ENCODE measurements at places on chromosomes 13 and 19.

- DNase-seq, result no peak
Observed at GRCh38 chr19:50979758-50980157, 4.0 kb downstream of the KLK7 start.

DNA sequence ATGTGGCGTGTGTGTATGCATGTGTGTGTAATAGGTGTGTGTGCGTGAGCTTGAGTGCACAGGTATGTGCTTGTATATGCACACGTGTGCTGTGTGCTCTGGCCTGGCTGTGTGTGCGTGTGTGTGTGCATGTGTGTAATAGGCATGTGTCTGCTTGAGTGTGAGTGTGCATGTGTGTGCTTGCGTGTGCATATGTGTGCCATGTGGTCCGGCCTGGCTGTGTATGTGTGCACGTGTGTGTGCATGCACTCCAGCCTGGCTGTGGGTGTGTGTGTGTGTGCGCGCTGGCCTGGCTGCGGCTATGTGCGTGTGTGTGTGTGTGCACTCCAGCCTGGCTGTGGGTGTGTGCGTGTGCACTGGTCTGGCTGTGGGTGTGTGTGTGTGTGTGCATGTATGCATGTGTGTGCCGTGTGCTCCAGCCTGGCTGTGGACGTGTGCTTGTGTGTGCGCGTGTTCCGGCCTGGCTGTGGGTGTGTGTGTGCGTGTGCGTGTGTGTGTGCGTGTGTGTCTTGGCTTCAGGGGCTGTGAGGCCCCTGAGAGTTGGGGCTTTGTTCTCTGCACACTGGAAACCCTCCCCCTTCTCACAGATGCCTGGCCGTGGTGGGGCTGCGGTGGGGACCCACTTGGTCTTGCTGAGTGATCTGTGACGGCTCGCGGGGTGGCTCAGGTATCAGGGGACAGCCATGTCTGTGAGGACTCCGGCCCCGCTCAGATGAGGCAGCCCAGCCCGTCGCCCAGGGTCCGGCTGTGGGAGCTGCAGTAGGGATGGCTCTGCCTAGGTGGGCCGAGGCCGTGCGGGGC lies 8.2 kb downstream of the SPPL2B start:
- no peak for DNase-seq

DNA sequence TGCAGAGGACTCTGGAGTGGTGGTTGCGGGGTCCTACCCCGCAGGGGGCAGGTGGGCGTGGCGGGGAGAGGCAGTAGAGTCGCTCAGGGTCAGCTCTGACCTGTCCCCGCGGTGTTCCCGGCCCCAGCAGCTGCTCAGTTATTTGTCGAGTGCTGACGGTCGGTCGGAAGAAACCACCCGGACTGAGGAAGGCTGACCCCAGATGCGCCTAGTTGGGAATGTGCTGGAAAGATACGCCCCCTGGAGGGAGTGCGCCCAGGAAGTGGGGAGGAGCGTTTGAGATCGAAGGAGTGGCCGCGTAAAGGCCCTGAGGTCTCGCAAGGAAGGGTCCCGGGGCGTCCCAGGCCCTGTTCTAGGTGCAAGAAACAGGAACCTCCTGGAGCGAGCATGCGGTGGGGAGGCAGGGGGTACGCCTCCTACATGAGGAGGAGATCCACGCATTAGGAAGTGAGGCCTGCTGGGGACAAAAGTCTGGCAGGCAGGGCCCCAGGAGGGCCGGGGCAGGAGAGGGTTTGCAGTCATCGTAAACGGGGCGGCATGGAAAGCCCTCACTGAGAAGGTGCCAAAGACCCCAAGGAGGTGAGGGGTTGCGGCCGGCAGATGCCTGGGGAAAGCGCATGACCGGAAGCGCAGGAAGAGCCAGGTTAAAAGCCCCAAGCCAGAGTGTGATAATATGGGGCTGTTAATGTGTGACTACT lies 9.2 kb downstream of the CCDC8 start:
- no peak for DNase-seq

DNA sequence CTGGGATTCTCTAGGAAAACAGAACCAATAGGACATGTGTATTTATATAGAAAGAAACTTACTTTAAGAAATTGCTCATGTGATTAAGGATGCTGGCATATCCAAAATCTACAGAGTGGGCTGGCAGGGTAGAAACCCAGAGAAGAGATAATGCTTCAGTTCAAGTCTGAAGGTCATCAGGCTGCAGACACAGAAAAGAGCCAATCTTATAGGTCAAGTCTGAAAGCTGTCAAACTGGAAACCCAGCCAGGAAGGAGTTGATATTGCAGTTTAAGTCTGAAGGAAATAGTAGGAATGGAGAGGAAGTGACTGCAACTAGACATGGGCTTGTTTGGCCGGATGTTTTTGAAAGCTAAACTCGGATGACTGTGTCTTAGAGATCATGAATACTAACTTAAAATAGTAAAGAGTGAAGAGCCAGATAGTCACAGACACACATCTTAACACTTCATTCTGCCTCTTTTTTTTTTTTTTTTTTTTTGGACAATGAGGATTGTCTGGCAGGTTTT lies 125.3 kb upstream of the GPC6 start:
- DNase-seq, result no peak

DNA sequence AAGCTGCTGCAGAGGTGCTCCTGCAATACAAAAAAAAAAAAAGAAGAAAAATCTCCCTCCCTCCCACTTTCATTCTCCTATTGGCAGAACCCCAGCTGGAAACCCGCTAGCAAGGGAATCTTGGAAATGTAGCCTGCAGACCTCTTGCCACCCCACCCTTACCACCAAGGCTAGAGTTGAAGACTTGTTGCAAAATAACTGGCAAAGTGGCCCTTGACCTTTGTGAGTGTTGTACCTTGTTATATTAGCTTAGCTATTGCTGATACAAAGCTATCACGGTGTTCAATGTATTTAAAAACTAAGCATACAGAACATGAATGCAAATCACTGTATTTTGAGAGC lies 57.5 kb upstream of the KCTD4 start:
- DNase-seq, result no peak

DNA sequence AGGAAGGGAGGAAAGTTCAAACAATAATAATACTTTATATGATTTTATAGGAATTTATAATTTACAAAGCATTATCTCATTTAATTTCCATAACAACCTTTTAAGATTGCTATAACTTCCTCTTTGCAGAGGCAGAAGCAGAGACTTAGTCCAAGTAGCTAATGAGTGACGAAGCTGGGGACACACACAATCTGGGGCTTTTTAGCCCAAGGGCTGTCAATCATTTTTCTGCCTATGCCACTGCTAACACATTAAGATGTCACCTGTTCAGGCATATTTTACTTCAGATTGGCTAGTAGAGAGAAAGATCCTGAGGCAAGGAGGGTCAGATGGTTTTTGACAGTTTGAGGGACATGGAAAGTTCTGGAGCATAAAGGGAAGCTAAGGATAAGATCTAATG lies 12.6 kb downstream of the SCEL start:
- no peak for DNase-seq

DNA sequence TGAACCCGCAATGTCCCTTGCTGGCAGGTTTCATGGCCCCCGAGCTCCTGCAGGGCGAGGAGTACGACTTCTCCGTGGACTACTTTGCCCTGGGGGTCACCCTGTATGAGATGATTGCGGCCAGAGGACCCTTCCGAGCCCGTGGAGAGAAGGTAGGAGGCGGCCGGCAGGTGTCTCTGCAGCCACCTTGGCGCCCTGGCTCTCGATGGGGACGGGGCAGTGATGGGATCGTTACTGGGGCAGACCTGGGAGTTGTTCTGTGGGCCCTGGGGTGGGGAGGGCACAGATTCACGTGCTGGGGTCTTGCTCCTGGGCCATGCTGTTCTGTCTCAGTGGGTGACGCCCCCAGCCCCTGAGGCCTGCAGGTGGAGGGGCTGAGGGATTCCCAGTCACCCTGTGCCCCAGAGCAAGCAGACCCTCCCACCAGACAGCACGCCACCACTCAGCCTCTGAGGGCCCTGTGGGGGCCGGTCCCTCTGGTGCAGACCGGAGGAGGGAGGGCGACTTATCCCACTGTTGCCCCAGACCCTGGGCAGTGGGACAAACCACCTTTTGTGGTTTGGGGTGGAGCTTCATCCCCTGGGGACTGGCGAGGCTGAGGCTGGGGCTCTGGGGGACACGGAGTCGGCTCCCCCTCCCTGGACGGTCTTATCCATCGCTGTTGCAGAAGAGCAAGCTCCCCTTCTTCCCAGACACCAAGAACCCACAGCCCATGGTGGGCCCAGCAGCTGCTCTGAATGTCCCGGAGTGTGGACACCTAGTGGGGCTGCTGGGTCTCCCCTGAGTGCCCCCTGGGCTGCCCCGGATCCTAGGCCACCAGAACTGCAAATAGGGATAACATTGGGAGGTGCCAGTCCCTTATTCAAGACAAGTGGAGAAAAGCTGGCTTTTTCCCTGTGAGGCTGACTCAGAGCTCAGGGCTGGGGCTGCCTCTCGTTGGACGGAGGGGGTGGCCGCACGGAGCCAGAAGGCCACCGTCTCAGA lies 27.5 kb upstream of the TMEM255B start:
- DNase-seq, result no peak

DNA sequence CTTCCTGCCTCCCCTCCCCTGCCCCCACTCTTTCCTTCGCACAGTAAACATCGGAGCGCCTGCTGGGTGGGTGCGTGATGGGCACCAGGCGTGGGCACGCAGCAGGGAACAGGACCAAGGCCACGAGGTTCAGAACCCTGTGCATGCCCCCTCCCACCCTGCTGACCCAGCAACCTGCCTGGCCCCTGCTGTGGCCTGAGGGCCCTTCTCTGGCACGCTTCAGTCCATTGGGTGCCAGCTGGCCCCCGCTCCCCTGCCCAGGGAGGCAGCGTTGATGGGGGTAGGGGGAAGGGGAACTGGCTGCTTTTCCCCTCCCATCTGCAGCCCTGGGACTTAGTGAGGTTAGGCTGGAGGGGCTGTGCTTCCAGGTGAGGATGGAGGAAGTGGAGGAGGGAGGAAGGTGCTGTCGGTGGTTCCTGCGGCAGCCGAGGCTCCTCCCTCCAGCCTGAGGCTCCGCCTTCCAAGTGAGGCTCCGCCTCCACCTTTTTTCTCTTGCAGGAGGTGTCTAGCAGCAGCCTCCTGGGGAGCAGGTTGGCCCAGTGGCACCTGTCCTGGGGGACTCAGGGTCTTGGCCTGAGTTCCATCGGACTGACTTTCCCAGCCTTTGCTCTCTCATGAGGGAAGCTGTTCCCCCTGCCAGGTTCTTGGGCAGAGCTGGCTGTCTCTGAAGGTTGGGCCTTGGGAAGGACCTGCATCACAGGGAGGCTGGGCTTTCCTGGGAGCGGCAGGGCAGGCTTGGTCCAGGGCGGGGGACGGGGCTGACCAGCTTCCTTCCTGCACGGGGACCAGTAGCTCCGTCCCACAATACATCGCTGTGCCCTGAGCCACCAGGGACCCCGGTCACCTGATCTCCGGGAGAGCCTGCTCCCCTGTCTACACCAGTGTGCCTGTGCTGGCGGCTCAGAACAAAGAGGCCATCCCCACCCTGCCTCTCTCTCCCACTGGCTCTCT lies 7.3 kb downstream of the PIAS4 start:
- DNase-seq, result no peak

- no peak for DNase-seq
Observed at GRCh38 chr19:45218911-45219743, 26.1 kb downstream of the EXOC3L2 start.

GRCh38 chr13:25457566-25457965 lies 85.8 kb downstream of the ATP8A2 start:
- no peak for DNase-seq

DNA sequence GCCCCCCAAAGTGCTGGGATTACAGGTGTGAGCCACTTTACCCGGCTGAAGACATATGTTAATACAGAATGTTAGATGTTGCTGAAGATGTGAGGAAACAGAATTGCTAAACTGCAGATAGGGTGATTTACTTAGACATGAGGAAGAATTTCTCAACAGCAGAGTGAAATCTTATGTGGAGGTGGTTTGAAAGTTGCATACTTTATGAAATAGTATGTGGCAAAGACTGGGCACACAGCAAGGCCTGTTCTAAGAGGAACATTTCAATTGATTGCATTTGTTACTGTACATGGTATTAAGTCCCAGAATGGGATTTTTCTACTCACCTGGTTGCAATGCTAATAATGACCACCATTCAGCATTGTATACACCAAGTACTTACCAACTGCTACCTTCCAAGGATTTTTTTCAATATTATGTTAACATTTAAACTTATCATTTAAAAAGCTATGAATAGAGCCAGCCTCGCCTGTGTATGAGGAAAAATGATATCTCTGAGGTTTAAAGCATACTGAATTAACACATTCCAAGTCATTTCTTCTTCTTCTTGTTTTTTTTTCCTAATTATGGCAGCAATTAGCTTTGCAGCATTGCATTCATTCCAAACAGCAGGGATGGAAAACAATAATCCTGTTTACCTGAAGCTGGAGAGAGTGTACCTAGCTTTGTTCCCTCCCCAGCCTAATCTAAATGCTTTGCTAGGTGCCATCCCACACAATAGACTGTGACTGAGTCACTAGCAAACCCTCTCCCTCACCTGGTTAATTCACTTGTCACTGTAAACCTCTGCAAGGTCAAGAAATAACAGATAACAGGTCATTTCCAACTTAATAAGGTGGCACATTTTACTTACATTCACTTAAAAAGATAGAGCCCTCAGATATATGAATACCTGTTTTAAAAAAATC lies 19.4 kb upstream of the KLF5 start:
- DNase-seq, result peak; percentile 37

DNA sequence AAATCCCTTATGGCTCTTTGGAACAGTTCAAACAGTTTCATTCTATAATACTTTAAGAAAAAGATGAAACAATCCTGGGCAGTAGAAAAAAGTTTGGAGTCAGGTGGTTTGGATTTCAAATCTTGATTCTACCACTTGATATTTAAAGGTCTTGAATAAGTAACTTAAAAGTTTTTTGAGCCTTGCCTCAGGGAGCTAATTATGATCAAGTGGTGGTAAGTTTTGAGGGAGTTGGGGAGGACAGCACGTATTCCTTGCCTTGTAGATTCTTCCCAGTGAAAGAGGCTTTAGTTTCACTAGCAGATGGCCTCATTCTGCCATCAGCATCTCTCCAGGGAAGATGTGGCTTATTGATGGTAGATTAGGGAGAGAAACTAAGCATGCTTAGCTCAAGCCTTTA lies 168.4 kb upstream of the CSNK1A1L start:
- DNase-seq, result no peak

DNA sequence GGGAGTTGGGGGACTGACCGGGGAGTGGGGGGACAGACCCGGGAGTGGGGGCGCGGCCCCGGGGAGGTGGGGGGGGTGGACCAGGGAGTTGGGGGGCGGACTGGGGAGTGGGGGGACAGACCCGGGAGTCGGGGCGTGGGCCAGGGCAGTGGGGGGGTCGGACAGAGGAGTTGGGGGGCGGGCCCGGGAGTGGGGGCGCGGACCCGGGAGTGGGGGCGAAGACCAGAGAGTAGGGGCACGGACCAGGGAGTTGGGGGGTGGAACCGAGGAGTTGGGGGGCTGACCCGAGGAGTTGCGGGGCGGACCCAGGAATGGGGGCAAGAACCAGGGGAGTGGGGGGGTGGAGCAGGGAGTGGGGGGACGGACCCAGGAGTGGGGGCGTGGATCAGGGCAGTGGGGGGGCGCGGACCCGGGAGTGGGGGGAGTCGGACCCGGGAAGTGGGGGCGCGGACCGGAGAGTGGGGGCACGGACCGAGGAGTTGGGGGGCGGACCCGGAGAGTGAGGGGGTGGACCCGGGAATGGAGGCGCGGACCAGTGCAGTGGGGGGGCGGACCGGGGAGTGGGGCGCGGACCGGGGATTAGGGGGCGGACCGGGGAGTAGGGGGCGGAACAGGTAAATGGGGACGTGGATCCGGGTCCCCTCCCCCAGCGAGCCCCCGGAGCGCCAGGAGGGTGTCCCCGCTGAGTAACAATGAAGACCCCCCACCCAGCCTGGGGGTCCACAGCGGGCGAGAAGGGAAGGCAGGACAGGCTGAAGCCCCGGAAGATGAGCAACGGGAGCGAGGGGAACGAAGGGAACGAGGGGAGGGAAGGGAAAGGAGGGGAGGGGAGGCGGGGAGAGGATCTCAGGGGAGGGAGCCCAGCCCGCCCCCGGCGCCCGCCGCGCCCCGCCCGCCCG lies 589 bp downstream of the R3HDM4 start:
- DNase-seq, result no peak
